Activated CD8-positive, alpha-beta memory T cell treated with anti-CD3 and anti-CD28 coated beads for 1 hour (primary cell): ENCODE measurements at places on chromosomes 5 and 9.

DNA sequence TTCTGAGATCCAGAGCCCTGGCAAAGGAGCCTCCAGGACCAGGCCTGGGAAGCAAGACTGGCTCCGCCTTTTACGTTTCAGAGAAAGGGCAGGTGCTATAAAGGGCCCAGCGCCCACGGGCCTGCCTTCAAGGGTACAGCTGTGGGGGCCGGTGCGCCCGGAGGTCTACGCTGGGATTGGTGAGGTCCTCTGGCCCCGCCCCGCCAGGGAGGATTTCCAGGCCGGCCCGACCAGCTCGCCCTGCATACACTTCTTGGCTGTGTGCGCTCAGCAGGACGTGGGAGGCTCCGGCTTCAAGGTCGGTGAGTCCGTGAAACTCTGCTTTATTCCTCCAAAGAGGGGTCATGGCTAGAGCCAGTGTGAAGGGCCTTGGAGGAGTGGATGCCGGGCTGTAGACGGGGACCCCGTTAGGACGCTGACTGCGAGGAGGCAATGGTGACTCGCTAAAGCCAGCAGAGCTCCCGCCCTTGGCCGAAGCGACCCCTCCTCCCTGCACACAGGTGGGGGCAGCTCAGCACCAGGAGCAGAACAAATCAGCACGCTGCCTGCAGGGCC is at the start of gene CKMT2:
TSS of gene CKMT2 (plus strand) at position 243 of the 555 bp plus-strand sequence. CDS start 17,811 bp downstream, outside the sequence.
- no peak for DNase-seq

DNA sequence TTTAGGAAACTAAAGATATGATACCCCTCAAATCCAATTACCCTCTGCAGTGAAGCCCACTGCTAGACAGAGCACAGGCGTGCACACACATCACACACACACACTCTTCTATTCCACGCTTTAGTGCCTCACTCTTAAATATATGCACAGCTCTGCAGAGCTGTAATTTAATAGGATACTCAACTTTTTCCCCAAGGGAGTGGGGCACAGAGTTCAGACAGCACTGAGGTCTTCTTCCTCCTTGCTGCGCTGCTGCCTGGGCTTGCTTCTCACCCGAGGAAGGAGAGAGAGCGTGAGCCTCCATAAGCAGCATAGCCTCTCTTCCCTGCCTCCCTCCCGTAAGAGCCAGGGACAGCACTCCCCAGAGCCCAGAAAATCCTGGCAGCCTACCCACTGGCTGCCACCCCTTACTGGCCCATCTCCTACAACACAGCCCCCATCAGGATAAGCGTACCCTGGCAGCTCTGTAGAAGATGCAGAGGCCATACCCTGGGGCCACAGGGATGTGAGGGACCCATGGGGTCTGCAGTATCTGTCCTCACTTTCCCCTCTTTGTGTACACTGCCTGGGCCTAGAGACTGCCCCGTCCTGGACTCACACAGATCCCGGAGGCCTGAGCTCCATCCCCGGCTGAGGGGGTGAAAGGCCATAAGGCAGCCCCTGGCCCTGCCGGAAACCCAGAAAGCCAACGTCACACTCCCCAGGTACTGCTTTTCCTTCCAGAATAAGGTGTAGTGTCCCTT is 102.1 kb downstream of the C5orf15 start:
- DNase-seq: no peak

- no peak for DNase-seq
These were observed 1.1 kb upstream of the BNC2 start for GRCh38 chr9:16871336-16872151.

DNA sequence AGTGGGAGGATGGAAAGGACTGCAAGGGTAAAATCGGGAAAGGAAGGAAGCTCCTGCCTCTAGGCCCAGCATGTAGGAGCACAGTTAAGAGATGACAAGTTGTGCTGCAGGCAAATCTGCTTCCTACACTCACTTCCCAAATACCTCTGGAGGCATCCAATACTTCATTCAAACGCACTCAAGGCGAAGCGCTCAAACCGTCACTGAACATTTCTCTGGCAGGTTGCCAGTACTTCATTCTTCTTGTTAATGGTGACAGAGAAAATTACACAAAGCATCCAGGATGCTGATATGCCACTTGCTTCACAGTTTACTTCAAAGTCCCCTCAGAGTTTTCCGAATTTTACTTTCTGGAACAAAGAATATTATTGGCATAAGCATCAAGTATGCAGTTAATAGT is 59.8 kb downstream of the NREP start:
- DNase-seq: no peak

- DNase-seq: no peak
These were observed 155.5 kb downstream of the FGF10 start for GRCh38 chr5:44233691-44234090.

- no peak for DNase-seq
These were observed 239.3 kb upstream of the SGCD start for GRCh38 chr5:156087577-156088110.

DNA sequence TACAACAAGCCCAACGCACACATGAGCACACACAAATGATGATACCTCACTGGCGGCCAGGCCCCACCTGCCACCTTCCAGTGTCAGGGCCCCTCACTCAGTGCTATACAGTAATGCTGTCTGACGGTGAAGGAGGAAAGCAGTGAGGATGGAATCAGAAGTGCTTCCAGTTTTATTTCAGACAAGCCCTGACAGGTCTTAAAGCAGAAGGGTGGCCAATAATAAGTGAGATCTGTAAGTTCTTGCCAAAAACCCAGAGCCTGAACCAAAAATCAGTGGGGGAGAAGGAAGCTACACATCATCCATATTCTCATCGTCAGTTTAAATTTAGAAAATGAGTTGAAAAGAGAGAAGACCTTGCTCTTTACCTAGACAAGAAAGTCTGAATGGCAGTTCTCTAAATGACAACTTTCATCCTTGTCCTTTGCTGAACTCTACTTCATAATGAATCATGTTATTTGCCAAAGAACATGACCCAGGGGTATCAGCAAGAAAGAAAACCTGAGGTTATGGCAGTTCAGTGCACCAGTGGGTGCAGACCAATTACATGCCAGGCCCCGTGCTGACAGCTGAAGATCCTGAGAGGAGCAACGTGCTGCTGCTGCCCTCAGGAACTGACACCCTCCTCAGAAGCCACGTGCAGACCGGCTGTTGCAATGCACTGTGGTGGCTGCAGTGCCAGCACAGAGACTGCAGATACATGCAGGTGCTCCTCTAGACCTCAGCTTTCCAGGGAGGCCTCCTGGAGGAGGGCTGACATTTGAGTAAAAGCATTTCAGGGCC is 118.7 kb downstream of the DROSHA start:
- DNase-seq: no peak

DNA sequence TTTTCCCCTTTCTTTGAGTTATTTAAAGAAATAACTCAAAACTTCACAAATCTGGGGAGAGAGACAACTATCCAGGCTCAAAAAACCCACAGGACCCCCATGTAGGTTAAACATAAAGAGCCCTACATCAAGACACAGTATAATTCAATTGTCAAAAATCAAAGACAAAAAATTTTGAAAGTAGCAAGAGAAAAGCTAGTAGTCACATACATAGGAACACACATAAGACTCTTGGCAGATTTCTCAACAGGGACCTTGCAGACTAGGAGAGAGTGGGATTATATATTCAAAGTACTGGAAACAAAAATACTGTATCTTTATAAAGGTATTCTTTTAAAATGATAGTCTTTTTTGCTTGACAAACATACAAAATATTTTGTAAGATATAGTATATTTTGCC is 296.9 kb downstream of the OSTF1 start:
- no peak for DNase-seq
